AG09309 (cell line): ENCODE measurements at places on chromosomes 4 and X.

DNA sequence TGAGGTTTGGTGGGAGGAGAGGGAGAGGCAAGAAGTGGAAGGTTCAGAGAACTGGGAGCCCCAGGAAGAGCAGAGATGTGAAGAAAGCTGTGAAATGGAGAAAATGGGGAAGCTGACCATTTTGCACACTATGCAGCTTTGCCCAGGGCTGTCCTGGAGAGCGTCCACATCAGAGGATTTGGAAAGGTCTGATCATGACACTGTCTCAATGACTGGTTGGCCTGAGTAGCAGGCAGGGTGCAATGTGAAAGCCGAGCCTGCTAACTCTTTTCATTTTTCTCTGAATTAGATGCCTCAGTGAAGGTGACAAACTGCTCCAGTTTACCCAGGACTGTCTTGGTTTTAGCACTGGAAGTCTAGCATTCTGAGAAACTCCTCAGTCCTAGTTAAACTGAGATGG lies 330.1 kb upstream of the RPS6KA3 start:
- no peak for DNase-seq

- DNase-seq: no peak
Measured at GRCh38 chr4:142850478-142850877, 4.4 kb upstream of the INPP4B start.

DNA sequence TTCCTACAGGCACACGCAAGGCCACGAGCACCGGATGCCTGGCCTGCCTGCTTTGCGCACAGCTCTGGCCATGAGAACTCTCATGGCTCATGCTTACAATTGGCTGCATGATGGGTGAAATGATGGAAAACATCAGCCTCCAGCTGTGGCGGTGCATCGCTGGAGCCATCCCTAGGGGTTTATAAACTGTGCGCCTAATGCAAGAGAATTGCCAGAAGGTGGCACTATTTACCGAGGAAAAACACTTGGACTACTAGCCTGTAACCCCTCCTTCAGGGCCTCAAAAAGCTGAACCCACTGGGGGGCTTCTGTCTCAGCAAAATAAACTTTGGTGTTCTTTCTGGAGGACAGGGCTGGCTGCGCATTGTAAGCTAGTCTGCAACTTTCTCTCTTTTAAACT lies 51.9 kb downstream of the PHKA2 start:
- DNase-seq: no peak

GRCh38 chr4:2961421-2961810 lies 1.8 kb downstream of the NOP14 start:
- no peak for DNase-seq

- no peak for DNase-seq
Measured at GRCh38 chr4:153008578-153009199, 72.6 kb downstream of the FHDC1 start.
